ENCODE measurements at places on chromosomes 1 and 21.

DNA sequence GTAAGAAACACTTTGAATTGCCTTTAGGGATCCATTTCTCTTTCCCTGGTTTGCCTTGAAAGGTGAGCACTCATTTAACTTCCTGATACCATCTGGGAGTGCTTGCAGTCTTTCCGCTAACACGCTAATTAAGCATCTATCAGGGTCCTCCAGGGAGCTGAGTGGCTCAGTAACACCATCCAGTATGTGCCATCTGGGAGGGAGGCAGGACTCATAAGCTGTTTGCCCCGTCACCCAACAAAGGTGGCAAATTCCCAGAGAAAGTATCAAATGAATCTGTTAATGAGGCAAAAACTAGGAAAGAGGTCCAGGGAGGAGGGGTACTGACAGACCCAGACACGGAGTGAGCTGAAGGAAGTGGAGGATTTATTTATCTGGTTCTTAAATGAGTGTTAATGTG is 430.9 kb downstream of the HLX start:
- DNase-seq = no peak

DNA sequence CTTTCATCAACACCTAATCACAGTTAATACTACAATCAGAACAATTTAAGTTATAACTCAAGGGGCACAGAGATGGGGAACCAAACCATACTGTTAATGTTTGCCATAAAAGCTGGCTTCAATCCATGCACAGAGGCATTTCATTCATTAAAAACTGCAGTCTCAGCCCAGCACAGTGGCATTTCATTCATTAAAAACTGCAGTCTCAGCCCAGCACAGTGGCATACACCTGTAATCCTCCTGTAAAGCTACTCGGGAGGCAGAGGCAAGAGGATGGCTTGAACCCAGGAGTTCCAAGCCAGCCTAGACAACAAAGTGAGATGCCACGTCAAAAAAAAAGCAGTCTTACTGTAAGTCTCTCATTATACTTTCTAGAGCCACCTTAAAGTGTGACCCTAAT is 29.2 kb downstream of the ARID4B start:
- DNase-seq = no peak

- DNase-seq = no peak
Observed at GRCh38 chr21:45421846-45422775, 17.1 kb downstream of the COL18A1 start.

DNA sequence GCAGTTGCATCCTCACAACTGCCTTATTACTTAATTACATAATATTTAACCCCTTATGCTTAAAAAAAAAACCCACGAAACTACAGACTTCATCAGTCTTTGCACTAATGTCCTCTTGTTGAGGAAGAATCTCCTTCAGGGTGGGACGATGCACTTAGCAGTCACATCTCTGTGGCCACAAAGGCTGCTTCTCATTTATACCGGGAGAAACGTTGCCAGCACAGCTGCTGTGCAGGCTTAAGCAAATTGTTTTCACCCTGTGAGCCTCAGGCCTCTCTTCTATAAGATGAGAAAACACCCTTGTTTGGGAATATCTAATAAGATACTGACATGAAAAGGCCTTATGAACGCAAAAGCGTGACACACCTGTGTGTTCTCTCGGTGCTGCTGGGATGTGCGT is 2.9 kb upstream of the OBSCN start:
- no peak for DNase-seq

DNA sequence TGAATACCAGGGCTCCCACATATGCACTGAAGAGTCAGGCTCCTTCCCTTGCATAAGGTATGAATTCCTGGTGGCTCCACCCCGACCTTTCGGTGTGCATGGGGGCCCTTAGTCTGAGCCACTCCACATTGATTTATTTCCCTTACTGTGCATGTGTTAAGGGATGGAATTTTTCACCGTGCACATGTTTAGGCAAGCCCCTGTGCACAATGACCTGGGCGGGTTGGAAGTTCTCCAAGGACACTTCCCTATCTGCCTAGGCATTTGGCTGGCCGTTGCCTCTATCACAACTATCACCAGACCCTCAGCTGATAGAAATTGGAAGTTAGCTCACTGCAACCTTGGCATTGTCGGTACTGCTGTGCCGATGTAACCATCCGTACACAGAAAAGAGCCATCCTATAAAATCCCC is 9.7 kb downstream of the S100A6 start:
- DNase-seq = no peak

DNA sequence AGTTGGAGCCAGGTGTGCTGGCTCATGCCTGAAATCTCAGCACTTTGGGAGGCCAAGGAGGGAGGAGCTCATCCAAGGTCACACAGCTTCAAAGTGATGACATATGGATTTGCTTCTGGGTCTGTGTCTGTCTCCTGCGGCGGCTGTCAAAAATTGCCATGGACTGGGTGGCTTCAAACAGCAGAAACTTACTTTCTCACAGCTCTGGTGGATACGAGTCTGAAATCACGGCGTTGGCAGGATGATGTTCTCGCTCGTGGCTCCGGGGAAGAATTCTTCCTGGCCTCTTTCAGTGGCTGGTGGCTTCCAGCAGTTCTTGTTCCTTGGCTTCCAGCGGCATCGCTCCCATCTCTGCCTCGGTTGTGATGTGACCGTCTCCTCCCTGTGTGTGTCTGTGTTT is 314.8 kb upstream of the C1orf174 start:
- no peak for DNase-seq

- no peak for DNase-seq
Observed at GRCh38 chr1:22751124-22751531, 40.5 kb downstream of the EPHB2 start.

DNA sequence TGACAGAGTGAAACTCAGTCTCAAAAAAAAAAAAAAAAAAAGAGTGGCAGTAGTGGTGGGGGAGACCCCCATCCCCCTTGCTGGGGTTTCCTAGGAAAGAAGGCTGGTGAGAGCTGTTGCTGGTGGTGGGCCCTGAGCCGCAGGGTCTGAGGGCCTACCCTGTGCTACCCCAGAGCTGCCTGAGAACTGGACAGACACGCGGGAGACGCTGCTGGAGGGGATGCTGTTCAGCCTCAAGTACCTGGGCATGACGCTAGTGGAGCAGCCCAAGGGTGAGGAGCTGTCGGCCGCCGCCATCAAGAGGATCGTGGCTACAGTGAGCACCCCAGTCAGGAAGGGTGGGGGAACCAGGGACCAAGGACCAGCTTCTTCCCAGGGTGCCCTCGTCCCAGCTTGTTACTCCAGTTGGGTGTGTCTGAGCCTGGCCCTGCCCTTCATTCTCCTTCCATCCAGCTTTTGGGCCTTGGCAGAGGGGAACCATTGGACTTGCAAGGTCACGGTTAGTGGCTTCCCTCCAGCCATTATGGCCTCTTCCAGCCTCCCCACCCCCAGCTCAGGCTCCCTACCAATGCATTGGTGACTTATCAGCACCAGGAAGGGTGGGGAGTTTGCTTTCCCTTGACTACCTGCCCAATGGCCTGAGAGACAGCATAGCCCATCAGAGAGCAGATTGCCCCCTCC is 10.5 kb downstream of the LDLRAP1 start:
- DNase-seq = no peak

DNA sequence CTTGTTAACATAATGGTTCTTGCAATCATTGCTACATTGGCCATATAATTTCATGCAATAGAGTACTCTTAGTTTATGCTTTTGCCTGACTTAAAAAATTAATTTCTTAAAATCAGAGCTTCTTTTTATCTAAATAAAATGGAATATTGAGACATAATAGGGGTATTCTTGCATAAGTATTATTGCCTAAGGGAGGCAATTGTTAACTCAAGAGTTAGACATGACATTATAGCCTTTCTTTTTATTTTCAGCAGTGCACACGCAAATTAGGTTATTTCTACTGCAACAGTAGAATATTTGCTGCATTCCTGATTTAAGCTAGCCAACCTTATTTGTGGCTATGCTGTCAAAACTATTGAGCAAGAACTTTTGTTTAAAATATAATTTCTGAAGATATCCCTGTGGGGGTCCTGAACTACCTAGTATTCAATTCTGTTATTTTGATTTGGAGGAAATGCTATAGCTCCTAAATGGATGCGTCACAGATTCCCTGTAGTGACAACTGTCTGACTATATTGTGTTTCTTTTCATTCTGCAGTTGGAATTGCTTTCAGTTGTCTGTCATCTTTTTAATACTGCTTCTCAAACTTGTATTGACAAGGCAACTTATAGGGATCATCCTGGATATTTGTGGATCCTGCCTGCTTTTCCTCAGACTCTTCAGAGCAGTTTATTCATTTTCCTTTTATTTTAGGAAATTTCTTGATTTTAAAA is 211.0 kb downstream of the PATJ start:
- no peak for DNase-seq

- DNase-seq = no peak
Observed at GRCh38 chr1:33599516-33600115, 127.2 kb downstream of the ZSCAN20 start.

DNA sequence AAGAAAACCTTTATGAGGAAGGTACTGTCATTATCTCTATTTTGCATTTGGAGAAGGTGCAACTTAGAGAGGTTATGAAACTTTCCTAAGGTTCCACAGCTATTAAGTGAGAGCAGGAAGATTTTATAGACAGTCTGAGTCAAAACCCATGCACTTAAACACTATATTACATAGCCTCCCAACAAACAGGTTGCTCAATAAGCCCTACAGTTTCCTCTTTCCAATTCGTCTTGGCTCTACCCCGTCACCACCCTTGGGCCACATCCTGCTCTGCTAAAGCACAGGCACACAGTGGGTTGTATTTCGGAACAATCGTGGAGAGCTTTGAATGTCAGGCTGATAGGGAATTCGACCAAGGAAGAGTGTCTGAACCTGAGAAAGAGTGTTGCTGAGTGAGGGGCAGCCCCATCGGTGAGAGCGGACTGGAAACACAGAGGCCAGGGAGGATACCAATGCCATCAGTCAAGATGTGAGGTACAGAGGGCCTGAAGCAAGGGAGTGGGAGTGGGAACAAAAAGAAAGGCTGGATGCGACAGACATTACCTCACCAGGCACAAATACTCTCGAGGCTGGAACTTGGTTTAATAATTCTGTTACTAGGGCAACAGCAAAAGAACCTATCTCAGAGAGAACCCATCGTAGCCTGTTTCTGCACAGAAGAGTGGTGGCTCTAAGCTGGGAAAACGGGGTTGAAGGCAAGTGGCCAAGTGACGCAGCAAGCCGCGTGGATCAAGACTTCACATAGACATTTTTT is 6.3 kb upstream of the LRRC52 start:
- DNase-seq = no peak

DNA sequence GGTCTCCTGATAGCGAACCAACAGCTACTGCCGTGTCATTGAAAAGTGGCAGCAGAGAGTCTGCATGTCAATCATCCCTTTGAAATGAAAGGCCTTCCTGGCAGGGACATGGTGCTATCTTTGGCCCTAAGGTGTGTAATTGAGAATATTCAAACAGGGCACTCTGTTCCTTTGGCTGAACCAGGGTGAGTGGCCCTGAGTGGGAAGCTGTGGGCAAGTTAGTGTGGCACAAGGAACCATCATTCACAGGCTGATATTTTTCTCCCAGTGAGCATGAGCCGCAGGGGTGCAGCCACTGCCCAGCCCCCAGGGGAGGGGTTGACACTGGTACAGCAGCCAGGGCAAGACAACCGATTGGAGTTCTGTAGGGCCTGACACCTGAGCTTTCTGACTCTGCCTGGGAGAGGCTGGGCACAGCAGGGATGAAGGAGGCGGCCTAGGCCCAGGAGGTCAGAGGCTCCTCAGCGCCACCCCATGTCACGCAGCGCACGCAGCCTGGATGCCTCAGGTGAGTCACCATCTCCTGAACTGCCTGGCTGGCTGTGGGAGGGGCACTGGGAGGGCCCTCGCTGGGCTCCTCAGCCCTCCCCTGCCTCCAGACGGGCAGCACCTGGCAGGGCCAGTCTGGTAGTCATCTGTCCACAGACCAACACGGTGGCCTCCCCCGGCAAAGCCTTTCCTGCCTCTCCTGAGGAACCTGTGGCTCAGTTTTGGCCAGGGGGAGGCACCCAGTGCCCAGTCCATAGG is 13.2 kb downstream of the QSOX1 start:
- no peak for DNase-seq

GRCh38 chr21:40120940-40121575 is 253.8 kb downstream of the PCP4 start:
- peak; percentile 29 for DNase-seq

DNA sequence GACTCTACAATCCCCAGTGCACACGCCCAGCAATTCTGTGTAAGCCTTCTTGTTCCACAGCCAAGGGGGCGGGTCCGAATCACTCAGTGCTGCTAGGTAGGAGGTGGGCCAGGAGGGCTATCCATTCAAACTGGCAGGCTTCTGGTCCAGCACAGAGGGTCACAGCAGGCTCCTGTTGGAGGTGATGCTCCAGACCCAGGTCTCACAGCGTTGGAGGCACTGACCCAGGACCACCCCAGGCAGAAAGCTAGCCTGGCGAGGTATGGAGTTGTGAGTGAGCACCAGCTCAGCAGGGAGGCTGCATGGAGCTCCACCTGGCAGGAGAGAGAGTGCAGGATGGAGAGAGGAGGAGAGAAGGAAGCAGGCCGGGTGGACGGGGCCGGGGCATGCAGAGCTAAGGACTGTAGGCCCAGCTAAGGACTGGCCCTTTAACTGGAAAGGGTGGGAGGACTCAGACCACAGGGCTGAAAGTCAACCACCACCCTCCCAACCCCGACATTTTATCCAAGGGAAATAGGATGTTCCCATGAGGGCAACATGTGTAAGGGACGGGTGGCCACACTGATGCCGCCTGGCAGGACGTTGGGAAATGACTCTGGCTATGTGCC is 38.7 kb downstream of the GPR161 start:
- DNase-seq = no peak

- no peak for DNase-seq
Observed at GRCh38 chr1:160421881-160422280, 21.5 kb downstream of the VANGL2 start.

- no peak for DNase-seq
Observed at GRCh38 chr1:192488058-192488457, 87.5 kb upstream of the RGS1 start.
